ENCODE measurements at places on chromosomes 6 and 20.

GRCh38 chr20:17893445-17893844 lies 75.1 kb downstream of the SNX5 start:
- DNase-seq = no peak

- no peak for DNase-seq
These were observed 84.6 kb downstream of the FYN start for GRCh38 chr6:111788379-111789276.

DNA sequence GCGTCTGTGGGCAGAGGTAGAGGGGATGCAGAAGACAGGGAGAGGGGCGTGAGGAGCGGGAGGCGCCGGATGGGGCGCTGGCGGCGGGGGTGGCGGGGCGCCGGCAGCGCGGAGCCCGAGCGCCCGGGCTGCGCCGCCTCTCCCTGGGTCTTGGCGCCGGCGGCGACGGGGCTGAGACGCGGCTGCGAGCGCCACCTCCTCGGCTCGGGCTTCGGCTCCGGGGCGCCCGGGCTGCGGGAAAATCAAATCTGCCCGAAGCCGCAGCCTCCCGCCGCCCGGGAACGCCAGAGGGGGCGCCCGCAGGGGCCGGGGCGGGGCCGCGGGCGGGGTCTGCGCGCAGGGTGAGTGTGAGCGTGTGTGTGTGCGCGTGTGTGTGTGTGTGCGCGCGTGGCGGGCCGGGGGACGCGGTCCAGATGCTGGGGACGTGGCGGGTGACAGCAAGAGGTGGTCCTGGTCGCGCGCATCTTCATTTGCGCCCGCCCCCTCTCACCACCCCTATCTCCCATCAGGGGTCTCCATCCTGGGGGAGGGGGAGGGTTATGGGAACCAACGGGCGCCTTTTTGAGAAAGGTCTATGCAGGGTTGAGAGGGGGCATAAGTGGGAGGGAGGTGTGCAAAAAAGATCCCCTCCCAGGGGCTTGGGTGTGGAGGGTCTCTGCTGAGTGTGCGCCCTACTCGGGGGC lies 646 bp upstream of the CPNE5 start:
- DNase-seq = no peak

DNA sequence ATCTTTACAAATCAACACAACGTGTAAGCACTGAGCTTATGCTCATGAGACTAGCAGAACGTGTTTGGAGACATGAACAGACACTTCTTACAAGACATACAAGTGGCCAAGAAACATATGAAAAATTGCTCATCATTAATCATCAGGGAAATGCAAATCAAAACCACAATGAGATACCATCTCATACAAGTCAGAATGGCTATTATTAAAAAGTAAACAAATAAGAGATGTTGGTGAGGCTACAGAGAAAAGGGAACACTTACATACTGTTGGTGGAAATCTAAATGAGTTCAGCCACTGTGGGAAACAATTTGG lies 327.9 kb upstream of the SOX4 start:
- DNase-seq = peak; percentile 29

GRCh38 chr6:20664250-20664649 lies 130.0 kb downstream of the CDKAL1 start:
- DNase-seq = no peak

GRCh38 chr6:134379599-134379998 lies 61.7 kb upstream of the SGK1 start:
- no peak for DNase-seq

DNA sequence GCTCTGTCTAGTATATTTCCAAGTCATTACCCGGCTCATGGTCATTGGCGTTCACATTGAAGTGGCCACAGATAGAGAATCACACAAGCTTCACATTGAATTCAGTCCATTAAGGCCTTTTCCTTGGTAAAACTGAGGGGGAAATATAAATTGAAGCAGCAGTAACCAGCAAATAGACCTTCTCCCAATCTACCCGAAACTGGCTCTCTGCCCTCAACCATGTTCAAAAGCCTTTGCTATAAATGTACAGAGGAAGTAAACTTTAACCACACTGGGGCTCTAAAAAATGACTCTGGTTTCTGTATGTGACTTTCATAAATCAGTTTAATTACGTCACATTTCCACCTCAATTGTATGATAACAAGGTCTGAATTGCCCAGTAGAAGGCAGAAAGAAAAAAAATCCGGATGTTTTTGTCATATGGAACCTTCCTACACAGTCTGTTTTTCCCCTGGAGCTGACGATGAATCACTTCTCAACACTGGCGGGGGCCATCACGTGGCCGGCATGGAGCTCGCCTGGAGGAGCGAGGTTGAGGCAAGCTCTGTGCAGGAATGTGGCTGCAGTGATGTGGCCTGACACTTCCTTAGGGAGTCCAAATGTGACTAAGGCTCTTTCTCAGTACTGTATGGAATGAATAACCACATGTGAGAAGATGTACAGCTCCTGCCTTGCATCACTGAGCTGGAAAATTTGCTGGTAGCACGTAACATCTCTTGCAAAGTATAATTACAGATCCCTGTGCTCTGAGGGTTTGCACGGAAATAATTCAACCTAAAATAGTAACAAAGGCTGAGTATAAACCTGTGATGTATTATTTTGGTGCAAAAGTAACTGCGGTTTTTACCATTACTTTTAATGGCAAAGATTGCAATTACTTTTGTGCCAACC lies 58.6 kb upstream of the SNX9 start:
- peak; percentile 89 for DNase-seq

GRCh38 chr6:130775411-130776012 lies 51.7 kb upstream of the SMLR1 start:
- DNase-seq = no peak

DNA sequence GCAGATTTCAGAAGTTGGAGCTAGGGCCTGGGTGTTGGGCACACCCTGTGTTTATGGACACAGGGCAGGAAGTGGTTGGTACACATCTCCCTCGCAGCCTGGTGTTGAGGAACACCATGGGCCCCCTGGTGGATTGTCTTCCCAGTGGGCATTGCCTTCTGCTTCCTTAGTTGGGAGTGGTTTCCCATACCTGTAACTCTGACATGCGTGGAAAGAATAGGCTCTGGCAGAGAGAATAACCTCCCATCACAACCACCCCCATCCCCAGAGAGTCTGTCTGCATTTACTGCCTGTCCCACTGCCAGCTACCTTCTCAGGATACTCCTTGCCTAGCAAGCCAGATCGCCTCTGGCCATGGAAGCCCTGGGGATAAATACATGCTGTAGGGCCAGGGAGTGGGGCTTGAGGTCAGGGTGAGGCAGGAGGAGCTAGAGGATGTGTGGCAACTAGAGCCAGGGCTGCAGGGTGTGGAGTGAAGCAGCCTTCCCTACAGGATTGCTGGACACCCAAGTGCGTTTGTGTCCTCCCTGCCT lies 14.7 kb downstream of the LRRC73 start:
- peak; percentile 53 for DNase-seq

- DNase-seq = no peak
These were observed 1.3 kb upstream of the RAMACL start for GRCh38 chr6:166587631-166588413.

DNA sequence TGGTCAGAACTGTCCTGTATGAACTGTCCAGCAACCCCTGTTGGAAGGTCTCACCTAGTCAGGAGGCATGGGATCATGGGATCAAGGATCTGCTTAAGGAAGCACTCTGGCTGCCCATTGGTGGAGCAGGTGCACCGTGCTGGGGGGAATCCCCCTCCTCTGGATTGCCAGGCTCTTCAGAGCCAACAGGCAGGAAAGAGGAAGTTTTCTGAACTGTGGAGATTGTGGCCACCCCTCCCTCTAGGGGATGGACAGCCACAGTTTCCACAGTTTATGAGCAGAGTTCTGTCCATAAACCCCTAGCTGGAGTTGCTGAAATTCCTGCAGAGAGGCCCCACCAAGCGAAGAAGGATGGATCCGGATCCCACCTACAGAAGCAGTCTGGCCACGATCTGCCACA lies 13.0 kb upstream of the HLA-DQB1 start:
- no peak for DNase-seq

DNA sequence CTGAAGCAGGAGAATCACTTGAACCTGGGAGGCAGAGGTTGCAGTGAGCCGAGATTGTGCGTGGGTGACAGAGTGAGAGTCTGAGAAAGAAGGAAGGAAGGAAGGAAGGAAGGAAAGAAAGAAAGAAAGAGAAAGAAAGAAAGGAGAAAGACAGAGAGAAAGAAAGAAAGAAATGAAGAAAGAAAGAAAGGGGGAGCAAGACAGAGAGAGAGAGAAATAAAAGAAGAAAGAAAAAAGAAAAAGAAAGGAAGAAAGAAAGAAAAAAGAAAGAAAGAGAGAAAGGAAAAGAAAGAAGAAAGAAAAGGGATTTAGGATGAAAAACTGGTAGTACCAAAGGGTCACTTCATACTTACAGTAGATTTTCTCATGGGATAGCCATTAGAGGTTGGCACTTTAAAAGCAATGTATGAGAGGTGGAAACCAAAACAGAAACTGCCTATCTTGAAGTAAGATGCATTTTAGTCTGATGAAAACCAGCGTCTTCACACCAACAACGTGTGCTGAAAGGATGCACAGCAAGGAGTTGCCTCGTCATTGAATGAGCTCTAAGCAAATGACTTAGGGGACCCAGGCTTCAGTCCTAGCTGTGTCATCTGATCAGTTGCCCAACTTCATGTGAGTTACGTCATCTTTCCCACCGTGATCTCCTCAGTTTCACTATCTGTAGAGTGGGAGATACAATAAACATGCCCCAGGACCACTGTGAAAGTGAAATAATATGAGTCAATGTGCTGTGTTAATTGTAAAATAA lies 133.9 kb upstream of the NEDD9 start:
- no peak for DNase-seq

DNA sequence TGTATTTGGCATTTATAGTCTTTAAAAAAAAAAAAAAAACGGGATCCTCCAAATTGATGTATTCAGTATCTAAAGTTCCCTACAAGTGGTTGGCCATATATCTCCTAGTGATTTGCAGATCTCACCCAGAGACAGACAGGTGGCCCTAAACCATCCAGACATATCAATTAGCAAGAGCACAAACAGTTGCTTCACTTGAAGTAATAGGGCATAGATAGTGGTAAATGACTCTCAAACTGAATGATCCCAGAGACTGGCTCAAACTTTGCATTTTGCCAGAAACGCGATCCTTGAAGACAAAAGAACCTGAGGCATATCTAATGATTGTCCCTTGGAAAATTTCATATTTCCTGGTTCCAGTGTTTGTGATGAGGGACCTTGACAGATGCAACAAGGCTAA lies 54.6 kb downstream of the HMGCLL1 start:
- no peak for DNase-seq
